Body of pancreas (tissue), 4 donors: ENCODE measurements at places on chromosomes 4 and X. TPM values are rescaled to one million over a fixed set of nuclear protein-coding genes. Genes with fewer than 3 reads are reported as not detected.

DNA sequence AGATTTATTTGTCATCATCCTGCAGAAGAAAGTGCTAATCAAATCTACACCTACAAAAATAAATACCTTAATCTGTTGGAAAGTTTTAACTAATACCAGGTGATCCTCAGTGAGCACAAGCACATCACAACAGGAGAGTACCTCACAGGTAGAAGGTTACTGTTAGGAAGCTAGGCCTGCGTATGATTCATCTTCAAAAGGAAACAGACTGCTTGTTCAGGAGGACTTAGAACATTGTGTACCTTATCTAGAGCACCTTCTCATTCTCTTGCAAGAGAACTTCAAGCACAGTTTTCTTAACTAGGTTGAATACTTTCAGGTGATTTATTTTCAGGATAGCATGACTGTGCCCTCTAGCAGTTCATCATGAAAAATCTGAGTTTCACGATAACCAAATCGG is 54.2 kb downstream of the MND1 start:
- H3K27ac ChIP-seq = no peak overlapping the region
- H3K27me3 ChIP-seq = no peaks in the 10 kb centered on the region
- H3K4me3 ChIP-seq = no peak overlapping the region
- H3K36me3 ChIP-seq = no peaks in the 10 kb centered on the region

- H3K4me1 ChIP-seq = peaks cover 6% of the 10 kb centered on the region
- DNase-seq = no peak
- H3K4me3 ChIP-seq = no peak overlapping the region
- H3K27me3 ChIP-seq = no peaks in the 10 kb centered on the region
- no peaks in the 10 kb centered on the region for H3K36me3 ChIP-seq
Observed at GRCh38 chr4:54016504-54016903, 47.9 kb downstream of the CHIC2 start.

- H3K4me1 ChIP-seq = no peaks in the 10 kb centered on the region
- no peak for DNase-seq
- H3K4me3 ChIP-seq = no peak overlapping the region
- no peaks in the 10 kb centered on the region for H3K27me3 ChIP-seq
- H3K36me3 ChIP-seq = no peaks in the 10 kb centered on the region
Observed at GRCh38 chrX:119880076-119880475, 8.4 kb downstream of the NDUFA1 start.

GRCh38 chr4:77190053-77190452 is 33.0 kb downstream of the CCNG2 start:
- no peak overlapping the region for H3K4me3 ChIP-seq
- DNase-seq = no peak
- no peak overlapping the region for H3K27ac ChIP-seq
- no peaks in the 10 kb centered on the region for H3K4me1 ChIP-seq

DNA sequence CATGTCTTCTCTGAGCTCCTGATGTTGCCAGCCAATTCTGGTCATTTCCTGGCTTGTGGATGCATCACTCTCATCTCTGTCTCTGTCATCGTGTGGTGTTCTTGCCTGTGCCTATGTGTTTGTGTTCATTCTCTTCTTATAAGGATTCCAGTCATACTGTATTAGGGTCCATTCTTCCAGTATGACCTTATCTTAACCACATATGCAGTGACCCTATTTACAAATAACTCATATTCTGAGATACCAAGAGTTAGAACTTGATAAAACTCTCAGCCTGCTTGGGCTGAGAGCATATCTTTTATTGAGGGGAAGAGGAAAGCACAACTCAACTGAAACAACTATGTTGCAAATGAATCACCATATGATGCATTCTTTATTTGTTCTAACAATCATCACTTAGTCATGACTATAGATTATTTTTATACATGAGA is 189.0 kb upstream of the ANXA10 start:
- H3K36me3 ChIP-seq = no peaks in the 10 kb centered on the region
- H3K4me1 ChIP-seq = no peaks in the 10 kb centered on the region
- no peaks in the 10 kb centered on the region for H3K27me3 ChIP-seq
- H3K27ac ChIP-seq = no peak overlapping the region

DNA sequence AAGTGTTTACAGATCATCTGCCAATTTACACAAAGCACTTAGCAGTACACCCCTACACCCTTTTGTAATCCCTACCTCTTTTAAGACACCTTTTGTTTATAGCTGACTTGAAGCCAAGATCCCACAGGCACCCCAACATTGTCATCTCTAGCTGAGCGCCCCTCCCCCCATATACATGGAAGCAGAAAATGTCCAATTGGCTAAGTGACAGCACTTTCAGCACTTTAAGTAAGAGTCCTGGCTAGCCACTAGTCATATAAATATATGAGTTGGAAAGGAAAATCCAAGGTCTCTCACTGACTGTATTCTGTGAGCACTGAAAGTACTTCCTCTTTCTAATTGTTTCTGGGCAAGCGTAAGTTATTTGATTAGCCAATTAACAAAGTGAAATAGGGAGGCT is 108.2 kb downstream of the NSUN7 start:
- no peaks in the 10 kb centered on the region for H3K27me3 ChIP-seq
- peaks cover 7% of the 10 kb centered on the region for H3K4me1 ChIP-seq
- no peak for DNase-seq
- H3K4me3 ChIP-seq = no peak overlapping the region
- no peaks in the 10 kb centered on the region for H3K36me3 ChIP-seq

- no peaks in the 10 kb centered on the region for H3K27me3 ChIP-seq
- H3K4me1 ChIP-seq = peaks cover 1% of the 10 kb centered on the region
- H3K4me3 ChIP-seq = no peak overlapping the region
- no peaks in the 10 kb centered on the region for H3K36me3 ChIP-seq
Observed at GRCh38 chr4:26746802-26747213, 113.8 kb upstream of the STIM2 start.

DNA sequence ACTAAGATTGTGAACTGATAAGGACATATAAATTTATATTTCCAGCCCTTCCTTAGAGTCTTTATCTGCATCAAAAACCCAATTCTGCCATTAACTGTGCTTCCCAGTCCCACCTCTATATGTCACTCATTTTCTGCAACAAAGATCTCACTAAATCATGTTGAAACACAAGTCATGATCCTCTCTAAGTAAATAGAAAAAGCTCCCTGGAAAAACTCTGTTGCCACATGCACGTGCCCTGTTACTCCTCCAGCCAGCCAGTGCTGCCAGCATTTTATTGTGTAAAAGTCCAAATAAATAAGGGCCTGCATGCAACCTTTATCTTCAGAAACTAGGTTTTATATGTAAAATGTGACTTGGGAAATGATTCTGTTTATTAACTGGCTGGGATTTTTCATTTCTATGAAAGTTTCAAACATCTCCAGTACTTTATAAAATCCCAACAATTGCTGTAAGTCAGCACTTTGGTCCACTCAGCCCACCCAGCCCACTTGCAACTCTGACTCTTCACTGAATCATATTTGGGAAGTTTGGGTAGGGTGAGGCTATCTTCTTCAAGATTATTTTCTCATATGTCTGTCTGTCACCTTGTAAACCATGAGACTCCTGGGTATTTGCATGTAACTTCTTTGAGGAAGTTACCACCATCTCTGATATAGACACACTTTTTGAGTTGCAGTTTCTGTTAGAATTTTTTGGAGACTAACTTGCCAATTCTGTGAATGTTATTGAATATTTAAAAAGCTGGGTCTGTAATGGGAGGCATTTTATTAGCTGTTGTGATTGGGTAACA is 40.0 kb upstream of the SMARCA5 start:
- H3K4me3 ChIP-seq = no peak overlapping the region
- H3K27me3 ChIP-seq = no peaks in the 10 kb centered on the region
- H3K36me3 ChIP-seq = no peaks in the 10 kb centered on the region
- H3K4me1 ChIP-seq = no peaks in the 10 kb centered on the region
- H3K27ac ChIP-seq = no peak overlapping the region
- no peak for DNase-seq

- no peaks in the 10 kb centered on the region for H3K27me3 ChIP-seq
- no peak overlapping the region for H3K4me3 ChIP-seq
- DNase-seq = no peak
- peaks cover 7% of the 10 kb centered on the region for H3K36me3 ChIP-seq
- no peak overlapping the region for H3K27ac ChIP-seq
Observed at GRCh38 chr4:186627226-186627865, 72.0 kb upstream of the MTNR1A start.

DNA sequence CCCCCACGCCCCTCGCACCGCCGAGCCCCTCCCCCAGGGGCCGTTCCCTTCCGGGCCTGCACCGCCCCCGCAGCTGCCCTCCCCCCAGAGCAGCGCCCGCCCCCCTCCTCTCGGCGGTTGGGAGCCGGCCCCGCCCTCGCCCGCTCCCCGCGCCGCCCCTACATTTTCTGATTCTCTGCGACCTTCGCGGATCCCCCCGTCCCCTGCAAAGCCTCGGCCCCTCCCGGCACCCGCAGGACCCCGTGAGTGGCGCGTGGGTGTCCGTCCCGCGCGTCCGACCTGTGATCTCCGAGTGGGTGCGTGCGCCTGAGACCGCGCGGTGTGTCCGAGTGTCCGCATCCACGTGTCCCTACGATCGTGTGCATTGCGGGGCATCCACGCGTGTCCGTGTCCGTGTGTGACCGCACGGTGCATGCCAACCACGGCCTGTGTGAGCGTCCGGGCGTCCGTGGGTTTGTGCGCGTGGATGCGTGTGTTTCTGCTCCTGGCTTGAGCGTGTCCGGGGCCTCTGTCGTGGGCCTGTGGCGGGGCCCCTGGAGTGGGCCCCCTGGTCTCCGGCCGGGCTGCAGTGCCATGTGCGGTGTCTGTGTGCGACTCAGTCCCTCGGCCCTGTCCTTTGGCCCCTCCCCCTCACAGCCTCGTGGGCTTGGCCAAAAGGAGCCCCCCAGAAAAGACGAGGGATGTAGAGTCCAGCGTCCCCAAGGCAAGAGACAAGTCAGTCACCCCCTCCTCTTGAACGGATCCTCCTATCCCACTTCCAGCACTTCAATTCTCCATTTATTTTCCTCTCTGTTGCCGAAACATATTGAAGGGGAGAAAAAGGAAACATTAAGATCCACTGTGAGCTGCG is 8.8 kb upstream of the NKX1-1 start:
- no peaks in the 10 kb centered on the region for H3K27me3 ChIP-seq
- DNase-seq = no peak
- no peak overlapping the region for H3K27ac ChIP-seq
- no peaks in the 10 kb centered on the region for H3K4me1 ChIP-seq
- H3K4me3 ChIP-seq = no peak overlapping the region
- H3K36me3 ChIP-seq = no peaks in the 10 kb centered on the region

GRCh38 chr4:4599481-4600275 is 57.8 kb upstream of the STX18 start:
- no peaks in the 10 kb centered on the region for H3K36me3 ChIP-seq
- no peaks in the 10 kb centered on the region for H3K27me3 ChIP-seq
- no peak overlapping the region for H3K4me3 ChIP-seq
- no peak for DNase-seq
- H3K4me1 ChIP-seq = no peaks in the 10 kb centered on the region

DNA sequence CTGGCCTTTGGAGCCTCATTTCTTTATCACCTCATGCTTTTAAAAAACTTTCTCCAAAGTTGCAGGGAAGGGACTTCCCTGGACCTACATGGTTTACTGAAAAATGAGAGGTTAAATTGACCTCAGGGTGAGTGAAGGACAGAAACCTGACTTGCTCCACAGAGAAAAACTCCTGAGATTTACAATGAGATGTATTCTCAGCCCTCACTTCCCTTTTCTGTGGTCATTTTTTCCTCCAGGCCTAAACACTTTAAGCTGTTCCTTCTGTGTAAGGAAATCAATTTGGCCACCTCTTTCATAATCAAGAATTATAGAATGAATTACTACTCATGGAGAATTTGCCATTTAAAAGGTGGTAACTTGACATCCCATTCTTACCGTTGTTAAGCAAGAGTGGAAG is 77.9 kb downstream of the HPGD start:
- H3K27me3 ChIP-seq = no peaks in the 10 kb centered on the region
- H3K4me1 ChIP-seq = no peaks in the 10 kb centered on the region
- H3K4me3 ChIP-seq = no peak overlapping the region
- H3K36me3 ChIP-seq = no peaks in the 10 kb centered on the region

GRCh38 chr4:118215826-118216225 is 137.0 kb downstream of the PRSS12 start:
- DNase-seq = no peak
- no peak overlapping the region for H3K4me3 ChIP-seq
- no peaks in the 10 kb centered on the region for H3K27me3 ChIP-seq
- H3K36me3 ChIP-seq = no peaks in the 10 kb centered on the region
- H3K4me1 ChIP-seq = no peaks in the 10 kb centered on the region

DNA sequence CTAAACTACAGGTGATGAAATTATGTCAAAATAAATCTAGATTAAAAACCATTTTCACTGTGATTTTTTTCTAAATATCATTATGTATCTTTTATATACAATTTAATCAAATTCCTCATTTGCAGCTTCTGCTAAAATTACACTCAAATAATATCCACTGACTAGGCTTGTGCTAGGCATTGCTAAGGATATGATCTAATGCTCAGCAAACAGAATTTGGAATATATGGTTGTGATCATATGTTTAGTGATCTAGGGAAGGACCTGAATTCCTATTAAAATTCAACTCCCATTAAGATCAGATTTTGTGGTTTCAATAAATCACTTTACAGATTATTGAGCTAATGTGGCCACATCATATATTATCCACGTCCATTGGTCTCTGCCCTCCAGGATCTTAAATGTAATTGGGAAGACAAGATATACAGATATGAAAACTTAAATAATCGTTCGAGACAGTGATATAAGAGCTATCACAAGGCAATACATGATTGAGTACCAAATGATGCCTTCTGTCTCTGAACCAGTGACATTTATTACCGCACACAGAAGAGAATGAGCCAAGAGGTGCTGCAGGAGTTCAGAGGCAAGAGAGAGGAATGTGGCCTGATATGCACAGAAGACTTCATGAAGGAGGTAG is 206.0 kb upstream of the RPS6KA3 start:
- H3K27me3 ChIP-seq = no peaks in the 10 kb centered on the region
- DNase-seq = no peak
- H3K4me1 ChIP-seq = no peaks in the 10 kb centered on the region
- H3K4me3 ChIP-seq = no peak overlapping the region
- no peak overlapping the region for H3K27ac ChIP-seq

DNA sequence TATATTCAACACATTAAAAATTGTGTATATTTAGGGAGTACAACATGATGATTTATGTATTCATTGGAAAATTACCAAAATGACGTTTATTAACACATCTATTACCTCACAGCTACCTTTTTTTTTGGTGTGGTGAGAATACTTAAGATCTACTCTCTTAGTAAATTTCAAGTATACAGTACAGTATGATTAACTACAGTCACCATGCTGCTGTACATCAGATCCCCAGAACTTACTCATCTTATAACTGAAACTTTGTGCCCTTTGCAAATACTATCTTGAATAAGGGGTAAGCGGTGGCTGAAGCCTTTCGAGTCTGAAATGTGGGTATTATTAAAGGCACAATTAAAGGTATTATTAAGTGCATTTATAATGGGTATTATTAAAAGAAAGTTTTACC is 976 bp downstream of the PHKA1 start:
- DNase-seq = no peak
- H3K27ac ChIP-seq = no peak overlapping the region
- no peaks in the 10 kb centered on the region for H3K27me3 ChIP-seq
- no peaks in the 10 kb centered on the region for H3K4me1 ChIP-seq

- no peak overlapping the region for H3K4me3 ChIP-seq
- H3K4me1 ChIP-seq = peaks cover 15% of the 10 kb centered on the region
- H3K27ac ChIP-seq = no peak overlapping the region
- no peaks in the 10 kb centered on the region for H3K27me3 ChIP-seq
- DNase-seq = no peak
- H3K36me3 ChIP-seq = no peaks in the 10 kb centered on the region
Observed at GRCh38 chr4:13409324-13409723, 74.8 kb downstream of the RAB28 start.

The TCEAL7 gene
- 0.99 TPM for total RNA-seq

The PRDM5 gene
- 9.6 TPM for total RNA-seq

The RGN gene
- 21.5 TPM for total RNA-seq

The RNF175 gene
- not detected for total RNA-seq

The BRS3 gene
- total RNA-seq = not detected

The NOX1 gene
- not detected for total RNA-seq

The HEPH gene
- 2.3 TPM for total RNA-seq

The CNKSR2 gene
- total RNA-seq = 9.9 TPM

The AMTN gene
- total RNA-seq = not detected

The ITM2A gene
- total RNA-seq = 30.0 TPM

The PCSK1N gene
- 196 TPM for total RNA-seq

The CT83 gene
- not detected for total RNA-seq
